ENCODE measurements at places on chromosomes 7 and 10.

DNA sequence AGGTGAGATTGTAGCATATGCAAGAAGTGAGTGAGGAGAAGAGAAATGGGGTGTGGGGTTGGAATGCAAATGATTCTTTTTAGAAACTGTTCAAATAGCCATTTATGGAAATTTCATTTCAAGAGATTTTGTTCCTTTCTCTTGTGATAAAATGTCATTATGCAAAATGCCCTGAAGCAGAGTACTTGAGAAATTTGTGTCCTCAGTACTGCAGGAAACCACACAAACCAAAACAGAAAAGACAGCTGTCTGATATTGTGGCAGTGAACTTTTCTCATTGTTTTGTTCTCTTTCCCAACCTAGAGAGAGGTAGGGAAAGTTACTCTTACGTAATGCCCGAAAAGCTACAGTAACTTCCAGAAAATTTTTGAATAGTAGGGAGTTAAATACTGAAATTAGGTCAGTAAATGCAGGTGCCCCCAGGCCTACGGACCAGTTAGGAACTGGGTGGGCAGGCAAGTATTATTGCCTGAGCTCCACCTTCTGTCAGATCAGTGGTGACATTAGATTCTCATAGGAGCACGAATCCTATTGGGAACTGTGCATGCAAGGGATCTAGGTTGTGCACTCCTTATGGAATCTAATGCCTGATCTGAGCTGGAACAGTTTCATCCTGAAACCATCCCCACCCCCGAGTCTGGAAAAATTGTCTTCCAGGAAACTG is 34.0 kb downstream of the DLD start:
- no peak for DNase-seq

DNA sequence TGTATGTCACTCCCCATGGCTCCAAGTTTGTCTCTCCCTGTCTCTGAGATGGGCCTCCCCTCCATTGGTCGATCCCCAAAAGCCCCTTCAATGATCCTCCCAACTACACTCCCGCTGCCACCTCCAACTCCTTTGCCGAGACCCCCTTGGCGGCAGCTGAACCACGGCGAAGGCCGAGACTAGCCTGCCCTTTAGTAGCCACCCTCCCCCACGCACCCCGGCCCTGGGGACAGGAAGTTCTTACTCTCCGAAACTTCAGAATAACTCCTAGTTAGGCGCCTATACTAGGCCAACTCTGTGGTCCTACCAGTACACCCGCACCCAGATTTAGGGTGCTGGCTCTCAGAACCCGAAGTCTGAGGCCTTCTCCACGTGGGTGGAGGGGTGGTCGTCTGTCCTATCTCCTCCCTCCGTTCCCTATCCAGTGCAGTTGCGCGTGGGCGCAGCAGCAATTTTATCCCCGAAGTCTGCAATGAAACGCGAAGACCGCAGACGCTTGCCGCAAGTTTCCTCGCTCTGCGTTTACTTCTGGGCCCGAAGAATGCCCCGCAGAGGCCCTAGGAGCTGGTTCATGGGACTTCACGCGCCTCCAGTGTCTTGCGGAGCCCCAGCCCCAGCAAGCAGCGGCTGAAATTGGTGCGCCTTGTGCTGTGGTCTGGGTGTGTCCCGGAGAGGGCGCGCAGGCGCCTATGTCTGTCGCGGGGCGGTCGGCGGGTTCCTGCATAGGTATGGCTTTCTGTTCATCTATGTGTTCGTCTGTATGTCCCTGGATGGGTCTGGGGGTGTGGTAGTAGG is 82.6 kb upstream of the SLF2 start:
- DNase-seq, result no peak

- no peak for DNase-seq
Observed at GRCh38 chr10:65949526-65949925, 976.3 kb upstream of the LRRTM3 start.

GRCh38 chr7:146864644-146865043 is 748.0 kb downstream of the CNTNAP2 start:
- DNase-seq, result no peak

DNA sequence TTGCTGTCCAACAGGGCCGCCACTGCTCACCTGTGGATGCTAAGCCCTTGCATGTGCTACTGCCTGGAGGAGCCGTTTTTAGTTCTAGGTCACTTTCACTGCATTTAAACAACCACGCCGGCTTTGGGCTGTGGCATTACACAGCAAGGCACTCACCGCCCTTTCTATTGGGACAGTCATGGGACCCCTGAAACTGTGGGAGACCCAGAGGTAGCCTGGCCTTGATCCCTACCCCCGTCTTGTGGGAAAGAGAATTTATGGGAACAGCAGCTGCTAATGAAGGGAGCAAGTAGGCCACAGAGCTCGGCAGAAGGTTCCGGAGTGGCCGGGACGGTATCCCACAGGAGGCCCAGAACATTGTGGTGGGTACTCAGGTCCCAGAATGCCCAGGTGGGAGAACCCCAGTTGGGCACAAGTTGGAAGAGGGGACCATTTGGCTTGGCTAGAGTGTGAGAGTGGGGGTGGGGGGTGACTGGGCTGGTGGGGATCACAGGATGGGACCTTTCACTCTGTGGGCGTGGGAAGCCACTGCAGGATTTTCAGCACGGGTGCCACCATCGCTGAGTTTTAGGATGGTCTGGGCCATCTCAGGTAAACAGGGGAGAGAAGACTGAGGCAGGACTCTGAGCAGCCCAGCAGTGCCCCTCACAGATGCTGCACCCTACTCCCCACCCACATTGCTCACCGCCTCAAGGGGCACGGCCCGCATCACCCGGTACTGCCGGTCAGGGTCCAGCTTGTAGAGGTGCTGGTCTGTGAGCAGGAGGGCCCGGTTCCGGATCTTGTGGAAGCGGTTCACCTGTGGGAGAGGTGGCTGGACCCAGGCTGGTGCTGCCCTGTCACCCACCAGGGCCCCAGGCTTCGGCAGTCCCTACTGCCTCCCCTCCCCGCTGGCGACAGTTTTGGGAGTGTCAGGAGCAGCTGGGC is 15.2 kb downstream of the MYO1G start:
- no peak for DNase-seq

- DNase-seq, result no peak
Observed at GRCh38 chr10:131230641-131231322, 80.7 kb downstream of the TCERG1L start.

GRCh38 chr7:95429241-95429990 is 5.4 kb downstream of the PON2 start:
- no peak for DNase-seq

GRCh38 chr7:80908360-80908797 is 10.5 kb downstream of the SEMA3C start:
- no peak for DNase-seq

DNA sequence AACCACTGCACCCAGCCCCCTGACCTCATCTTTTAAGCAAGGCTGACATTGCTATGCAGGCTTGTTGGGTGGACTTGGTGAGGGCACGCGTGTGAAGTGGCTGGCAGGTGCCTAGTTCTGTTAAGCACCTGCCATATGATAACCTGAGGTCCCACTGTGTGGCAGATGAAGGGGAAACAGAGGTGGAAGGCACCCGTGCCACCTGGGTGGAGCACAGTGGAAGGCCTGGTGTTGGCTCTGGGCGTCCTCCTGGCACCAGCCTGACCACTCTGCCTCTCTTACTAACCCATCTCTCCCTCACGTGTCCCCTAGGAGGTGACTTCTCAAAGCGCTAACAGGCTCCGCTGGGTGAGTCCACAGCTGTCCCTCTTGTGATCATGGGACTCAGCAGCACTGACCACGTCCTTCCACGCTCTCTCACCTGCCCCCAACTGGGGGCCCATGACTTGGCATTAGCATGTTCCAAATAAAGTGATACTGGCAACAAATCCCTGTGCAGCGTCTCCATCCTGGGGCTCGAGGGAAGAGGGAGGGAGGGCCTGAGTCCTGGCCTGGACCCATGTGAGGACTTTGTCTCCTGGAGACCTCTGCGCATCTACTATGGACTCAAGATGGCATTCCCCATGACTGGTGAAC is 4.6 kb upstream of the ZNF862 start:
- DNase-seq, result no peak

DNA sequence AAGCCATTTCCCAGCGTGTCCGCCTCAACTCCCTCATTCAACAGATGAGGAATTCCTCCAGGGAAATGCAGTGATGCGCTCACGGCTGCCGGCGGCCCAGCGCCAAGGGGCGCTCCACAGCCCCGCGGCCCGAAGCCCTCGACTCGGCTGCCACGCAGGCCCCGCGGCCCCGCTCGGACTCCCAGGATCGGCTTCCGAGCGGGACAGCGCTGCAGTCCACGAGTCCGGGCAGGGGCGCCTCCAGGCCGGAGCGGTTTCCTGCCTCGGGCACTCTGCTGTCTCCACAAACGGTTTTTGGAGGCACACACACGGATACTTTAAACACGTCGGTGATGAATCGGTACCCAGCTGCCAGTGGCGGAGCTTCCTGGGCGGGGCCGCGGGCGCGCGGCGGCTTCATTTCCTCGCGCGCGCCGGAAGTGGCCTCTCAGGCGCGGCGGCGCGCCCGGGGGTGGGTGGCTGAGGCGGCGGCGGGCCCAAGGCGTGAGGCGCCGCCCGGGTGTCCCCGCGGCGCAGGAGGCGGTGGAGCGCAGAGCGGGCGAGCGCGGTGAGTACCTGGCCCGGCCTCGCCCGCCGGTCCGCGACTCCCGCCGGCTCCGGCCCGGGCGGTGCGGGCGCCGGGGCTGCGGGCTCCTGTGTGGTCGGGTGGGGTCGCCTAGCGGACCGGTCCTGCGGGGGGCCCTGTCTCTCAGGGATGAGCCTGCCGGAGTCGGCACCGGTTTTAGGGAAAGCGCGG is at the start of gene CSGALNACT2:
Gene CSGALNACT2, plus strand, starts transcription at position 425 of the 736 bp plus-strand sequence. CDS start 16,705 bp downstream, outside the sequence.
- DNase-seq, result no peak

DNA sequence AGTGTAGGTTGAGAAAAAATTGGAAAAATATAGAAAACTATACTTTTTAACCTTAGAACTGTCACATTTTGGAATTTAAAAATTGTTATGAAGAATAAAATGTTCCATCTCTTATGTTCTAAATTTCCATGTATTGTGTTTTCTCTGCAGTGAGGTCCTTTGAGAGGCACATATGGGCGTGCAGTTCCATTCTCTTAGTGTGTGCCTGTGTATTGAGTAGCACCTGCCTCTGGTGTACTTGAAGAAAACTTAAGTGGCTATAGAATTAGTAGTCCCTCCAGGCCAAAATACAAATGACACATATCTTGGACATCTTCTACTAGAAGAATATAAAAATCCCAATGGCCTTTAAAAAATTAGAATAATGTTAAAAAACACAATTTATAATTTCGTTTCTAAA is 149.2 kb downstream of the BICC1 start:
- DNase-seq, result no peak

- no peak for DNase-seq
Observed at GRCh38 chr7:34772296-34772938, 114.4 kb downstream of the NPSR1 start.

DNA sequence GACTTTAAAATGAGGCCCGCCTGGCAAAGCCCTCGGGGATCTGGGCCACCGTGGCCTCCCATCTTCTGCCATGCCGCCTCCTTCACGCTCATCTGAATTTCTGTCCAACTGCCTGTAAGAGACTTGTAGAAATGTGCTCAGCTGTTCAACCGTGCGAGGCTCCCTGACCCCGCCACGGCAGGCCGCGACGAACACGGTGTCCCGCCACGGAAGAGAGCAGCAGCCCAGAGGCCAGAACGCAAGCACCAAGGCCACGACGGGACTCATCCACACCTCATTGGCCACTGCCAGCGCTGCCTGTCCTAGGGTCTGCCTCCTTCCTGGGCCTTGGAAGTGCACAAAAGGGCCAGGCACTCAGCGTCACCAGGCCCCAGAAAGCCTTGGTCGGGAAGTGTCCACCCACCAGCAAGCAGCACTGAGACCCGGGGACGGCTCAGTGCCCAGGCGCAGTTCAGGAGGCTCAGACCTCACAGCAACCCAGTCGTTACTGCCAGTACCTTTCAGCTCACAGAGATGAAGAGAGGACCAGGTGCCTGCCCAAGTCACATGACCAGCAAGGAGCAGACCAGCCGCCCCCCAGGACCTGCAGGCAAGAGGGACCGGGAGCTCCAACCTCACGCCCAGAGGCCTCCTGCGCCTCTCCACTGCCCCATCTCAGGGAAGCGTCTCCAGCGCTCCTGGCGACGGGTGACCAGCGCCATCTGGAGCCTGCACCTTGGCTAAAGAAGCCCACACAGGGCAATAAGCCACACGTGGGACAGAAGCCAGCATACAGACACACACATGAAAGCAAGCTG is 85.9 kb downstream of the MAD1L1 start:
- DNase-seq, result no peak

DNA sequence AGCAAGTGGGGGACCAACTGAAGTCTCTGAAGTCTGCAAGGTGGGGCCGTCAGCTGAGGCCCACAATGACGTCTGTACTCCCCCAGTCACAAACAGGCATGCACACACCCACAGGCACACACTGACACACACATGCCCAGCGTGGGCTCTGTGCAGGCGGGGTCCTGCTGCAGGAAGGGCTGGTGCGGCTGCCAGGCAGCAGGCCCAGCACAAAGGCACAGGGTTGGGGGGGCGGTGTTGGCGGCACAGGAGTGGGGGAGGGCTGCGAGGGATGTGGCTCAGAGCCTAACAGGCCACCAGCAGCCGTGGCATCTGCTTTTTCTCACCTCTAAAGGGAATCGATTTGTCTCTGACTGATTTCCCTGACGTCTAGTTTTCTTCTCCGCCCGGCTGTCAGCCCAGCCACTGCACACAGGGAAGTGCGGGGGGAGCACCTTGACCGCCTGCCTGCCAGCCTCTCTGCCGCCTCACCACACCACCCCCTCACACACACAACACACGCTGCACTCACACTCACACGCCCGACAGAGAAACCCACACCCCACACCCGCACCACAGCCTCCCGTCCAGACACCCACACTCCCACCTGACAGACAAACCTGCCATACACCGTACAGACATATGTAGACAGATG is 43.5 kb upstream of the ZMIZ1 start:
- DNase-seq, result no peak

- DNase-seq, result no peak
Observed at GRCh38 chr10:59611048-59611447, 98.6 kb downstream of the SLC16A9 start.

GRCh38 chr7:19268737-19269136 is 123.5 kb upstream of the FERD3L start:
- DNase-seq, result no peak

DNA sequence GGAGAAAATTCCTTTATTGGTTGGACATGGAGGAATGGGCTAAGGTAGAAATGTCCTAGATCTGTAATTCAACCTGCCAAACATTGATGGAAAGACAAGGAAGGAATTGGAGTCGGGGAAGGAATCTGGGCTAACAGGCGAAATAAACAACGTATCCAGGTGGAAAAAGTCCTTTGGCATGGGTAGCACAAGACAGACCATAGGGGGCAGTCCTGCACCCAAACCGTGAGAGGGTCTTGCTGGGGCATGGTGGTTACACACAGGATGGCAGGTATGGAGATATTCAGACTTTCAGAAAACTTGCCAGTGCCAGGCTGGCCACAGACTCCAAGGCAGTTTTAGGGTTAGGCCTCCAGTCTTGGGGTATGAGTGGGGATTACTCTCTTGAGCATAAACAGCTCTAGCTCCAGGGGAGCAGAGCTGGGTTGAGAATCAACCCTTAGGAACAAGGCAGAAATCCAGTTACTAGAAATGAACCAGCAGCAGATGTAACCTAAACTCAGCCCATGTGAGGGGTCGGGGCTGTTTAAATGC is 188.6 kb upstream of the GDF10 start:
- DNase-seq, result no peak

Data from smooth muscle cell of the brain vasculature (primary cell).